ENCODE measurements at places on chromosomes 7 and 10.

DNA sequence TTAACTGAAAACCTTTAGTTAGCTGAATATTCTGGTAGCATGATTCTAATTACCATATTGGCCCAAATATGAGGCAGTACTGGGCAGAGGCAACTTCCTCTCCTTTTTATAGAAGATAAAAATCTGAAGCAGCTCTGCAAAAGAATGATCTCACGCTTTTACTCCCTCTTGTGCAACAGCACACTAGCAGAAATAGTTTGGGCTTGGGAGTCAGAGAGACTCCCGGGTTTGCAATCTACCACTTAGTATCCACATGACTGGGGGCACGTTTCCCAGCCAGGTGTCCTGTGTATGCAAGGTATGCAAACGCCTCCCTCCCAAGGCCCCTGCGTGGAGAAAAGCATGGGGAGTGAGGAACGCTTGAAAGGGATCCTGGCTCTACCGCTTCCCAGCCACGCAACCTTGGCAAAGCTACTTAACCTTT lies 47.2 kb upstream of the RHEB start:
- DNase-seq = no peak

DNA sequence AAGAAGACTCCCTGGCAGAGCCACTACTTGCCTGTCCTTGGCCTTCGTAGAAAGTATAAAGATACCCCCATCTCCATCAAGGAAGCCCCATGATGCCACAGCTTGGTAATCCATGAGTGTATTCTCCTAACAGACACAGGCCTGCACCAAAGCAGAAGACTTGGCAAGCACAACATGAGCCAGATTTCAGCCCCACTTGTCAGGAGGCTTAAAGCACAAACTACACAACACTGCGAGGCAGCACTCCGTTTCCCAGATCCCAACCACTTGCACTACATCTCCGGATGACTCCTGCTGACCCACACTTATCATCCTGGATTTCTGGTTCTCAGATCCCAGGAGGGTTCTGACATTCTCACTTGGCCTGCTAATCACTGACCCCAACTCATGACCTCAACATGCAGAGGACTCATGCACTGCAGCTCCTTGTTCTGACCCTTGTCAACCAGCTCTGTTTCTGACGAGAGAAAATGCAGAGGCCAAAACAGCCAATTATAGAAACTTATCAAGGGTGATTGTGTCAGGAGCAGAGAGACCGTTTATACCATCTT lies 100.8 kb downstream of the RELN start:
- no peak for DNase-seq

DNA sequence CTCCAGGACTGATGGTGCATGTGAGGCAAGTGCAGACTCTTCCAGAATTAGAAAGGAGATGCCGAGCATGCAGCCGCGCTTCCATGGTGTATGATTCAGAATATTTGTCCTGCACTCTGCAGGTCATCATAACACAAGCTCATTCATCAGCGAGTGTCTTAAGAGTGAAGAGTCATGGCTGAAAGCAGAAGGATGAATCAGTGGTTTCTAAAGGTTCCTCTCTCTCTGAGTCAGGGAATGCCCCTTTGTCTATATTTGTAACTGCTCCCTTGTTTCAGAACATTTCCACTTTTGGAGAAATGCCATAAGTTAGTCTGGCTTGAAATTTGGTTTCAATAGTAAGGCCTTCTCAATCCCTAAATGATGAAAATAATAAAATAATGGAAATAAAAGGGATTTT lies 52.3 kb downstream of the HECW1 start:
- no peak for DNase-seq

GRCh38 chr10:119496273-119496672 lies 46.2 kb downstream of the RGS10 start:
- no peak for DNase-seq

GRCh38 chr10:1194161-1194560 lies 138.0 kb downstream of the WDR37 start:
- no peak for DNase-seq
